ENCODE measurements at places on chromosomes 3 and 15.

DNA sequence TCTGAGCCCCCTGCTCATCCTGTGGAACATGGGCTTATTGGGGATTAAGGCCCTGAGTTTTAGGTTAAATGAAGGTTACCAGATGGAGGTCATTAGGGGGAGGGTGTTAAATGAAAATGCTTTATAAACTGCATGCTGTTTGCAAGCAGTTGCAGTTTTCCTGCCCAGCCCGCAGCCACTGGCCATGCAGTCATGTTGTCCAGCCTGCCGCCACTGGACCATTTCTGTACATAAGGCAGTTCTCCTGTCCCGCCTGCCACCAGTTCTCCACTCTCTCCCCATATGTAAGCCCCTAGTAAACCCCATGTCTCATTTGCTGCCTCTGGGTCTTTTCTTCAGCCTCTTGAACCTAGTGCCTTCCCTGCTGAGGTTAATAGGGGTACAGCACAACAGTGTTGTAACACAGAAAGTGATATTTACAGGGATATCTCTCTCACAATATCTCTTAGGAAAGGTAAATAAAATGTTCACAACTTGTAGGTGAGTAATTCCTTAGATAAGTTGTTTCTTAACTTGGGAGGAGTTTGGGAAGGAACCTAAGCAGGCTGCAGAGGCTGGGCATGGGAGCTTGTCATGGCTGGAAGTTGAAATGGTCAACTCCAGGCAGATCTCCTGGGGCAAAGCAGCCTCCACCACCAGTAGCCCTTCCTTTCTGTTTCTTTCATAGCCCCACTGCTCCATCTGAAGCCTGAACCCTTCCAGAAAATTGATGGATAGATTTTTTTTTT, 148.2 kb downstream of the CMSS1 start:
- H3K36me3 ChIP-seq: no peaks in the 10 kb centered on the region
- H3K27ac ChIP-seq: no peak overlapping the region
- no peak for DNase-seq
- no peak overlapping the region for H3K4me3 ChIP-seq

- no peak overlapping the region for H3K27ac ChIP-seq
- no peaks in the 10 kb centered on the region for H3K4me1 ChIP-seq
- DNase-seq: no peak
- H3K4me3 ChIP-seq: no peak overlapping the region
These were observed 771.1 kb downstream of the NR2F2 start for GRCh38 chr15:97101572-97101971.

GRCh38 chr3:103437883-103438282, 1003.1 kb downstream of the ZPLD1 start:
- H3K36me3 ChIP-seq: no peaks in the 10 kb centered on the region
- H3K27ac ChIP-seq: no peak overlapping the region
- H3K27me3 ChIP-seq: no peaks in the 10 kb centered on the region

DNA sequence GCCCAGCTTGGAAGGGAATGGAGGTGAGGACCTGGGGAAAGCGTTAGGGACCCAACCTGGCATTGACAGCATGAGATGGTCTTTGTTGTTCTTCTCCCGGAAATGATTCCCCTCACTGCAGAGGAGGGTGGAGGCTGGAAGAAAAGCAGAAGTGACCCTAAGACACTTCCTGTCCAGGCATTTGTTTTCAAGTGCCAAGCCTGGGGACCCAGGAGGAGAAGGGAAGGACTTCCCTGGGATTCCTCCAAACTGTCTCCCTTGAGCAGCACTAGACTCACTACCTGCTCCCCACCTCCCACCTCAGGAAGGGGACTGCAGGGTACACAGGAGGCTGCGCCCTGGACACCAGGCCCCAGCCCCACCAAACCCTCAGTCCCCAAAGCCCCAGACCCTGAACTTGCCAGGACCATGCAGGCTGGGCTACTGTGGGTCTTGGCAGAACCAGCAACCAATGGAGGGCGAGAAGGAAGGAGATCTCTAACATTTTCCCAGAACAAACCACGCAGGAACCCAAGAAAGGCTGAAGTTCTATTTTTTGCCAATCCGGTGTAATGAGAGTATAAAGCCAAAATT, 9.8 kb upstream of the VIPR1 start:
- no peak overlapping the region for H3K4me3 ChIP-seq
- no peaks in the 10 kb centered on the region for H3K4me1 ChIP-seq
- H3K36me3 ChIP-seq: no peaks in the 10 kb centered on the region
- H3K27ac ChIP-seq: no peak overlapping the region
- peaks cover 14% of the 10 kb centered on the region for H3K27me3 ChIP-seq

DNA sequence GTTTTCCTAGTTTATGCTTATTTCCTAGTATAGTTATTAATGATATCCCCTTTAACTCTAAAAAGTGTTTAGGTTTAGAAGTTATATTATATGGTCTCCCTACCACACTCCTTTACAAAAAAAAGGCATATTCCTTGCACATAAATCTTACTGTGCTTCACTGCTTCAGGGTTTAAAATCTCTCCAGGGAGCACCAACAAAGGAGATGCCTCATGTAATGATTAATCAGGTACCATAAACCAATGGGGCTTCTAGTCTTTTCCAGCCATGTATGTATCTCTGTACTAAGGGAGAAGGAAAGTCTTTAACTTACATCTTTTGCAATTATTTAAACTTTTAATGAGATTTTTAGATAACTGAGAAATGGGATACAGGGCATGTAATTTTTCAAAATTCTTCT, 91.5 kb upstream of the RBMS3 start:
- H3K27ac ChIP-seq: no peak overlapping the region
- peaks cover 4% of the 10 kb centered on the region for H3K36me3 ChIP-seq
- DNase-seq: no peak
- H3K4me1 ChIP-seq: no peaks in the 10 kb centered on the region

- no peak for DNase-seq
- H3K27me3 ChIP-seq: peaks cover 12% of the 10 kb centered on the region
- peaks cover 10% of the 10 kb centered on the region for H3K36me3 ChIP-seq
- H3K27ac ChIP-seq: no peak overlapping the region
- H3K4me3 ChIP-seq: no peak overlapping the region
- no peaks in the 10 kb centered on the region for H3K4me1 ChIP-seq
These were observed 17.7 kb downstream of the CMTM8 start for GRCh38 chr3:32256206-32256605.

- H3K4me1 ChIP-seq: no peaks in the 10 kb centered on the region
- no peak for DNase-seq
These were observed 567.8 kb downstream of the ZPLD1 start for GRCh38 chr3:103002425-103003176.

DNA sequence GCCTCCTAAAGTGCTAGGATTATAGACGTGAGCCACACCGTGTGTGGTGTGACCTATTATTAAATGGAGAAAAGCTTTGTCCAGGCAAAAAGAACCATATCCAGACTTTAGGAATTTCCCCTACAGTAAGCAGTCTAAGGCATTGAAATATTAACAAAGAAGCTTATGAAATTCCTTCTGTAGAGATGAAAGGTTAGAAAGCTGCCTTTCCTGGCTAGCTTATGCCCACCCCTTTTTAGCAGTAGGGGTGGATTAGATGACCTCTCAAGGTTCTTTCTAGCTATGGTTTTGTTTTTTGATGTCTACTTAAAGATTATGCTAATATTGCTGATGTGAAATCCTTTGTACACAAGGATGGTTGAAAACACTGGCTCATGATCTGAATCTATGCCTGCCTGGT, 13.9 kb downstream of the OXSM start:
- H3K4me1 ChIP-seq: no peaks in the 10 kb centered on the region
- no peak overlapping the region for H3K27ac ChIP-seq
- peaks cover 9% of the 10 kb centered on the region for H3K27me3 ChIP-seq
- no peak for DNase-seq
- H3K36me3 ChIP-seq: no peaks in the 10 kb centered on the region
- H3K4me3 ChIP-seq: no peak overlapping the region

DNA sequence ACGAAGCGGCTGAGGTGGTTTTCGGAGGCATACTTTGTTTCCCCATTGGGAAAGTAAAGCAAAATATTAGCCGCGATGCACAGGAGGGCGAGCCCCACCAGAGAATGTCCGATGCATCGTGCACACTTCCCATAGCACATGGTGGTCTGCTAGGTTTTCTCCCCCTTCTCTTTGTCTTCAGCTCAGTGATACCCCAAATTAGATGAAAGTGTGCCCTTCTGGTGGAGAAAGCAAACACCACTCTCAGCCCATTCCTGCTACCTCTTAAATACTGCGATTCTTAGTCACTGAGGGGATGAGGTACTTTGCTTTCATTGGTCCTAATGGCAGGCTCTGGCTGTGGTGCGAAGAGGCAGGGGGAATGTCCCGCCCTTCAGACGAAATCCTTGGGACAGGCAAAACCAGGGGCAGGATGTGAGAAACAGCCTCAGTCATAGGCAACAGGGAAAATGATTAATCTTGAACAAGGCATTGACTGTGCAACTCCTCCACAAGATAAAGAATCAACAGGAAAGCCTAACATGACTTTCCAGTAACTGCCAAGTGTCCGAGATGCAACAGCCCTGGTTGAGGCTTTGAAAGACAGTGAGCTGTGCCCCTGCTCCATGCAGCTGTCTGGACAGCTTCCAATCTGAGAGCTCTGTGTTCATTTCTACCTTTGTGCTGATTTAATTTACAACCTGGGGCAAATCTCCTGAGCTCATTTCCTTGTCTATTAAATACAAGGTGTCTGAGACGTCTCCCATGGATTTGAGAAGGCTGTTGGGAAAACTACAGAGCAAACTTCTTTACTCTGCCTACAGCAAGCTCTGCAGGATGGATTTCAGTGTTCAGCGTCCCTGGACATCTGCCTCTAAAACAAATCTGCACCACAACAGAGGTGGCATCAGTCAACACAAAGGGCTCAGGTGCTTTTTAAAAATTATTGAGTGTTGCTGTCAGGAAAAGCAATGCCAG, at the start of gene TM4SF1:
Gene TM4SF1 (minus strand): TSS at position 242 of the 957 bp plus-strand sequence. CDS start 102 bp downstream, at position 140.
- peaks cover 4% of the 10 kb centered on the region for H3K27me3 ChIP-seq
- DNase-seq: no peak
- H3K4me3 ChIP-seq: no peak within 1 kb of the TSS

- no peak overlapping the region for H3K27ac ChIP-seq
- no peaks in the 10 kb centered on the region for H3K36me3 ChIP-seq
- H3K4me3 ChIP-seq: no peak overlapping the region
- no peaks in the 10 kb centered on the region for H3K4me1 ChIP-seq
- H3K27me3 ChIP-seq: peaks cover 19% of the 10 kb centered on the region
These were observed 140.9 kb downstream of the ARNT2 start for GRCh38 chr15:80545078-80545477.

- peaks cover 15% of the 10 kb centered on the region for H3K27me3 ChIP-seq
- DNase-seq: no peak
- H3K4me3 ChIP-seq: no peak overlapping the region
- H3K4me1 ChIP-seq: peaks cover 3% of the 10 kb centered on the region
- no peaks in the 10 kb centered on the region for H3K36me3 ChIP-seq
These were observed 29.0 kb downstream of the CCDC33 start for GRCh38 chr15:74265046-74265639.

DNA sequence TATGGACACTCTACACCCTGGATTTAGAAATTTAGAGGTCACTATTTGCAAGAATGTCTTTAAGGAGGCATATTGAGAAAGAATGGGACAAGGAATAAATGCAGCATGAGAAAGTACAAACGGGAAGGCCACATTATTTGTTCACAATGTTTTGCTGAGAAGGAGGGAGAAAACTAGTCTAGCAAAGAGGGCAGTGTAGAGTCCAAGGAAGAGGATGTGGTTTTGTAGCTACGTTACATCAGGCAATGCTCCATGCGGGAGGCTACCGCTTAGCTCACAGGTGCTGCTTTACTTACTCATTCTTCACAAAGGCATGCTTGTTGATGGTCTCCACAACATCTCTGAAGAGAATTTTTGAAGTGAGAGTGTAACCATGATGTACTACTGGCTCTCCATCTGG, 191.1 kb downstream of the PLCH1 start:
- H3K36me3 ChIP-seq: no peaks in the 10 kb centered on the region
- DNase-seq: no peak
- H3K4me1 ChIP-seq: peaks cover 11% of the 10 kb centered on the region
- H3K27ac ChIP-seq: no peak overlapping the region

- peaks cover 3% of the 10 kb centered on the region for H3K36me3 ChIP-seq
- no peak overlapping the region for H3K27ac ChIP-seq
- H3K4me3 ChIP-seq: no peak overlapping the region
- H3K27me3 ChIP-seq: peaks cover 7% of the 10 kb centered on the region
- peaks cover 3% of the 10 kb centered on the region for H3K4me1 ChIP-seq
These were observed 54.1 kb downstream of the TMEM44 start for GRCh38 chr3:194579091-194579606.

- H3K4me1 ChIP-seq: peaks cover 7% of the 10 kb centered on the region
- H3K27ac ChIP-seq: no peak within 1 kb of the TSS
- DNase-seq: peak; percentile 72
- peaks cover 46% of the 10 kb centered on the region for H3K27me3 ChIP-seq
- H3K4me3 ChIP-seq: peak within 1 kb of the TSS; percentile 59
These were observed at the start of gene ESYT3 for GRCh38 chr3:138434276-138434874. ESYT3 (plus strand) TSS chr3:138434616; CDS start chr3:138434799, 183 bp downstream.

DNA sequence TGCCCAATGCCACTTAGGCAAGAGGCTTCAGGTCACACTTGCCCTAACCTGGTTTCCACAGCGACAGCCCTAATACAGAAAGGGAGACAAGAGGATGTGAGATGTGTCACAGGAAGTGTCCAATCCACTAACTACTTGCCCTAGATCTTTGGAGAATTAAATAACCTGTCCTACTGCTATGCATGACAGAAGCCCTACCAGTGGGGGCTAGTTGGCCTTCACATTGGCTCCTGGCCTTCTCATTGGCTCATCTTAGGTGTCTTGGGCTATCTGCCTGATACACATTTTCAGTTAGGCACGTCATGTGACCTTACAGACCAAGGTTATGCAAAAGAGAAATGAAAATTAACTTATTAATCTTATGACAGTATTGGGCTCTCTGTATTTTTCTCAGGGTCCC, 449.9 kb downstream of the FHIT start:
- H3K4me3 ChIP-seq: no peak overlapping the region
- no peaks in the 10 kb centered on the region for H3K36me3 ChIP-seq
- DNase-seq: no peak
- H3K27ac ChIP-seq: no peak overlapping the region
- H3K27me3 ChIP-seq: no peaks in the 10 kb centered on the region
- H3K4me1 ChIP-seq: no peaks in the 10 kb centered on the region

DNA sequence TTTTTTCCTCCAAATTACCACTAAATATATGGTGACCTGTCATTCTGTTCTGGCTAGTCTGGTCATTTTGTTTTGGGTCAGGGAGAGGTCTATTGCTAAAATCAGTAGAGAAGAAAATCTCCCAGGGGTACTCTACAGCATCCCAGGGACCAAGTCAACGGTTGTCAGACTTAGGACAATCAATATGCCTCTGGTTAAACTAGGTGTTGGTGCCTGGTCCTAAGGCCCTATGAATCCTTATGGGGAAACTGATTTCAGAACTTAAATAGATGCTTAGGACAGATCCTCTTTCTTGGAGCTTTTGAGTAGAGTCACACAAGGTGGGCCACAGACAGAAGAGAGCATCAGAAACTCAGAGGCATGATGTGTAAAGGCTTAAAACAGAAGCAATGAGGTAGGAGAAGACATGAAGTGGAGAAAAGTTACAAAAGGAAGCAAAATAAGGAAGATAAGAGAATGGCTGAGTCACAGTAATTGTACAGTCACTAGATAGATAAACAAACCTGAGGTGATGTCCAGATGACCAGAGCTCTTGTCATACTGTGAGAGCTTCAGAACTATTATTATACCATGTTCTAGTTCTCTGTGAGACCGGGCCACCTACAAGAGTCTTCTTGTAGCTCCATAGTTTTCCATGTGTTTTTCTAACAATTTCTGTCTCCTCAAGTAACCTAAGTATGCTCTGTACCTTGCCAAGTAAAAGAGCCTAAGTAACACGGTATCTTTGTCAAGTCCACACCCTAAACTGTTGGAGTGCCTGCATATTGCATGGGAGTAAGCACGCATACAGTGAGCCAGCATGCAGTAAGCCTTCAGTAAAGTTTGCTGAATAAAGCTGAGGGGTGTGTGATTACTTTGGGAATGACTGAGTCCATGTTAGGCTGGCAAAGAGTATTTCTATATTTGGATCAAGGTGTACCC, 44.6 kb upstream of the LEKR1 start:
- H3K36me3 ChIP-seq: no peaks in the 10 kb centered on the region
- DNase-seq: no peak
- no peaks in the 10 kb centered on the region for H3K27me3 ChIP-seq

All from natural killer cell treated with Interleukin-12 subunit alpha and Interleukin-12 subunit beta and Interleukin-15 and Interleukin-18, amount 100 ng/mL, for 72 hours (primary cell).